ENCODE measurements at places on chromosomes 2 and 18.

GRCh38 chr2:137047369-137047768 lies 282.0 kb downstream of the THSD7B start:
- DNase-seq: no peak

GRCh38 chr2:222169346-222169745 lies 129.5 kb downstream of the PAX3 start:
- no peak for DNase-seq

DNA sequence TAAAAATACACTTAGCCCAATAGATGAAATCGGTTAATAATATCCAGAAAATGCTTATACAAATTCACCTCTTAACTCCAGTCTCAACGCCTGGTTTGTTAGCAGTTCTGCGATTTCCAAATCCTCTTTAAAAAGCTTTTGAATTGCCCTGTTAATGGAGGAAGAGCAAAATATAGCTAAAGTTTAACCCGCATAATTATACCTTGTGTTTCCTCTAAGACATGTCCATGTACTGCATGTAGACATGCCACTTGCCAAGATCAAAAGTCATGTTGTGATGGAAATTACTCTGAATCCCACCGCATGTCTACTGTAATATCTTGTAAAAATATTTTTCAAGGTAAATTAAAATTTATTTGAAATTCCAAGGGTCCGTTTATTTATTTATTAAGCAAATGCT lies 291.2 kb upstream of the LRP1B start:
- DNase-seq: no peak

GRCh38 chr18:6055711-6056110 lies 160.4 kb upstream of the TMEM200C start:
- no peak for DNase-seq

DNA sequence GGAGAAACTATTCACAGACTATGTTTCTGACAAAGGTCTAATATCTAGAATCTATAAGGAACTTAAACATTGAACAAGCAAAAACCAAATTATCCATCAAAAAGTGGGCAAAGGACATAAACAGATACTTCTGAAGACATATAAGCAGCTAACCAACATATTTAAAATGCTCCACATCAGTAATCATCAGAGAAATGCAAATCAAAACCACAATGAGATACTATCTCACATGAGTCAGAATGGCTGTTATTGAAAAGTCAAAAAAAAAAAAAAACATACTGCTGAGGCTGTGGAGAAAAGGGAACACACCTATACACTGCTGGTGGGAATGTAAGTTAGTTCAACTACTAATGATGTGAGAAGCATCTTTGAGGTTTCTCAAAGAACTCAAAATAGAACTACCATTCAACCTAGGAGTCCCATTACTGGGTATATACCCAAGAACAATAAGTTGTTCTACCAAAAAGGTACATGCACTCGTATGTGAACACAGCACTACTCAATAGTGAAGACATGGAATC lies 220.4 kb upstream of the TFPI start:
- no peak for DNase-seq
